ENCODE measurements at places on chromosomes 3 and 15.

GRCh38 chr15:99296386-99296785 lies 45.1 kb downstream of the LRRC28 start:
- DNase-seq = no peak

GRCh38 chr3:188006726-188007393 lies 147.1 kb upstream of the LPP start:
- DNase-seq = no peak

GRCh38 chr3:169171739-169172138 lies 491.8 kb downstream of the MECOM start:
- DNase-seq = no peak

- DNase-seq = no peak
These were observed 523.2 kb downstream of the SOX2 start for GRCh38 chr3:182234881-182235280.

DNA sequence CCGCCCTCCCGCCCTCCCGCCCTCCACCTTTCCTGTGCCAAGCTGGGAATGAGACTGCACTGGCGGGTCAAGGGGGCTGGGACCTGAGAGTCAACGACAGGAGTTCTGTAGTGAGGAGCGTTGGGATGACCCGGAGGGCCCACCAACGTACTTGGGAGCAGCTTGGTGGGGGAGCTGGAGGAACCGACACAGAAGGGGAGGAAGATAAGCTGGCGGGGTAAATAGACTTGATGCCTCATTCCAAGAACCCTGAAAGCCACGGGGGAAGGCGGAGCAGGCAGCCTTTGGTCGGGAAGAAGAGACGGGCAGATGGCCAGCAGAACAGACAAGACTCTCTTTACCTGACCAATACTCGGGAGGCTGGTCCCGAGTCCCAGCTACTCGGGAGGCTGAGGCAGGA lies 277 bp downstream of the FMN1 start:
- DNase-seq = no peak

DNA sequence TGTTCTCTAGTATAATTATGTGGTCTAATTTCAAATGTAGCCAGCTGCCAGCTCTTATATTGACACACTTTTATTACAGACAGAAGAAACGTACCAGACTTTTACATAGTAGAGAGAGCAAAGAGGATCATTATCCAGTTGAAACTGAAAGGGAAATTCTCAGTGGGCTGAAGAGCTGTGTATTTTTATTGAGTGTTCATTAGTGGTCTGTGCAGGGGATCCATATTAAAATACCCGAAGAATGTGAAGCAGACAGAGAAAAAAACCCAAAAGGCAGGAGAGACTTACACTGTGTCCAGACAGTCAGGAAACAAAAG lies 41.3 kb downstream of the MYRIP start:
- no peak for DNase-seq

DNA sequence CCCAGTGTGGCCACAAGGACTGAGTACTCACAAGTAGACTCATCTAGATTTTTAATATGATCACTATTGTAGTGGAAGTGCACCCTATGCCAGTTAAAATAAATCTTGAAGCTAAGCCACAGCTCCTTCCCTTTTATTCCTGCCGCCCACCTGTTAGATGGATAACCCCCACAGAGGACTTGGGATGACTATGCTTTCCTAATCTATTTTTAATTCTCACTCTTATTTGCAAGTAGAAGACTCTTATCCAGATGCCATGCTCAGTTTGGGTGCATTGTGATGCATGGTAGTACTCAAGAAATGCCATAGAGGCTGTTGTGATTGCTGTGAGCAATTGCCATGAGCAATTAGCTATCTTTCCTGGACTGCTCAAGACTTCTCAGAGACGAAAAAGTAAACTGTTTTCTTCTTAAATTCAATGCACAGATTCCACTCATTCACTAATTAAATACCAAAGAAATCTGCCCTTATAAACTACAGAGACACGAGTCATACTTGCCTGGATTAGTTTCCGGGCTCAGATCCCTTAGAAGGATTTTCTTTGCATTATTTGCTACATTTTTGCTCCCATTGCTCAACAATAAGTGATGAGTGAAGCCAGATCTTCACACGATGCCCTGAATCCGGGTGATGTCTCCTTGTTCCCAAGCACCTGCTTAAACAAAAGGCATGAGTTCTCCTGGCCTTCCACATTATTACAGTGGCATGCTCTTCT lies 472.1 kb downstream of the SOX2 start:
- DNase-seq = no peak

DNA sequence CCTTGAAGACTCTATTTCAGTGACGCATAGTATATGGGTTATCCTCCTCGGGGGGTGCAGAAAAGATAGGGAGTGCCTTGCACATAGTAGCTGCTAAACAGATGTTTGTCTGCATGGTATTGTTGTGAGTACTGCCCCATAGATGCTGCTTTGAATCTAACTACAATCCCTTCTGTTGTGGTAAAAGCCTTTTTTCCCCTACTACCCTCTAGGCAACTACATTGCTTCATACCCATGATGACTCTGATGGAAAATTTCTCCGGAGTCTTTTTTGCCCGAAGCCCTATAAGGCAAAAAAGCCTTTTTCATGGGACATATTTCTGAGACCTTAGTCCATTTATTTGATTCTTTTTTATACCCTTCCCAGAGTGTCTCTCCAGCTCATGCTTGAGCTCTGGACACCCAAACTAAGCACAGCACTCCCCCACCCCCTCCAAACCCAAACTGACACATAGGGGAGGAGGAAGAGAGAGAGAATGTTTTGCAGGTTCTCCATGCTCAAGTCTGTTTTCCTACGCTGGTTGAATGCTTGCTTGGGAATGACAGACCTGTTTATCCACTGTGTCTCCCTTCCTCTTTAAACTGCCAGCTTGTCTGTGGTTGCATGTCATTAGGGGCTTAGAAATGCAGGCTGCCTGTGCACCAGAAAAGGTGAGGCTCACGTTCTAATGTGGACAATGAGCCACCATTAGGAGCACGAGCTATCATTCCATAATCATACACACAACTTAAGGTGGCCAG lies 52.9 kb downstream of the LRTM1 start:
- DNase-seq = no peak

GRCh38 chr3:15505479-15506165 lies 15.9 kb downstream of the COLQ start:
- no peak for DNase-seq

GRCh38 chr15:85430406-85431204 lies 50.2 kb downstream of the AKAP13 start:
- DNase-seq = no peak

DNA sequence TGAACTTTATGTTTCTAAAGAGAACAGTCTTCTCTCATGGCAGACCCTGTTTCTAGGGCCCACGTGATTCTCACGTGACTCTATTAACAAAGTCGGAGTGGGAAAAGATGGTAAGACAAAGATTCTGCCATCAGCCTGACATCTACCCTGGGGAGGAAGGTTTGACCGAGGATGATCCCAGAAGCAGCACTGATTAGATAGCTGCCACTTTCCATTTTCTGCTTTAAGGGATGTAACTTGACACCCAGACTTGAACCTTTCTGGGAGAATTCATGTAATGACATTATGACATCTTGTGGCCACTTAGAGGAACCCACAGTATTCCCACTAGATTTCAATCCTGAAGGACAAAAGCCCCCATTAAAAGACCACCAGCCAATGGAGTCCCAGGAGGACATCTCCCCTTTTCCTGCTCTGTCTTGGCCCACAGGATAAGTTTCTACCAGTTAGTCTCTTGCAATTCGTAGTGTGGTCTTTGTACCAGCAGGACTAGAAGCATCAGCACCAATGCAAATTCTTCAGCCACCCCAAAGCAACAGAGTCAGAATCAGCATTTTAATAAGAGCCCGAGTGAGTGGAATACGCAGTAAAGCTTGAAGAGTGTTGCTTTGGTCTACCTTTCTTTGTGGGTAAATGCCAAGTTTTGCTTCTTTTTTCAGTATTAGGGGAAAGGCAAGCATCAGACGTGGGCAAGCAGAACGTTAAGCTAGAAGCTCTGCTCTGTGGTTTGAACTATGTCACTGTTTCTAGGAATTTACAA lies 480.5 kb upstream of the PROK2 start:
- DNase-seq = no peak

- DNase-seq = no peak
These were observed 8.3 kb downstream of the RPL14 start for GRCh38 chr3:40465456-40465855.

DNA sequence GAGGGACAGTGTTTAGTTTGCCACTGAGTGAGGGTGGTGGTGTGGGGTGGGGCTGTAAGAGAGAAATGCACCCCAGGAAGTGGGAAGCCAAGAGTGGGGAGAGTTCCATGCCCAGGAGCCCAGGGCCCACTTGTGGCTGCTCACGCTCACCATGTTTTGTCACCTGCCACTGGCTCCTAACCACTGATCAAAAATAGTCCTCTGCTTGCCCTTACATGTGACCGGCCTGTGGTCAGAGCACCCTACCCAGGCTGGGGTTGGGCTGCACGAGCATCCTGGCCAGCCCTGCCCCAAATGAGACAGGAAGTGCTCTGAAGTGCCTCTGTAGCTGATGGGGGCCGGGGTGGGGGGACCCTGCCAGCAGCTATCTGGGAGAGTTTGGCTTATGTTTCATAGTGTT lies 216.3 kb downstream of the RPLP1 start:
- DNase-seq = no peak

Measured in stimulated activated CD8-positive, alpha-beta memory T cell treated with anti-CD3 and anti-CD28 coated beads, Interleukin-4, amount 100 ng/mL, for 1 hour (primary cell).